ENCODE measurements at places on chromosomes 1 and 21.

DNA sequence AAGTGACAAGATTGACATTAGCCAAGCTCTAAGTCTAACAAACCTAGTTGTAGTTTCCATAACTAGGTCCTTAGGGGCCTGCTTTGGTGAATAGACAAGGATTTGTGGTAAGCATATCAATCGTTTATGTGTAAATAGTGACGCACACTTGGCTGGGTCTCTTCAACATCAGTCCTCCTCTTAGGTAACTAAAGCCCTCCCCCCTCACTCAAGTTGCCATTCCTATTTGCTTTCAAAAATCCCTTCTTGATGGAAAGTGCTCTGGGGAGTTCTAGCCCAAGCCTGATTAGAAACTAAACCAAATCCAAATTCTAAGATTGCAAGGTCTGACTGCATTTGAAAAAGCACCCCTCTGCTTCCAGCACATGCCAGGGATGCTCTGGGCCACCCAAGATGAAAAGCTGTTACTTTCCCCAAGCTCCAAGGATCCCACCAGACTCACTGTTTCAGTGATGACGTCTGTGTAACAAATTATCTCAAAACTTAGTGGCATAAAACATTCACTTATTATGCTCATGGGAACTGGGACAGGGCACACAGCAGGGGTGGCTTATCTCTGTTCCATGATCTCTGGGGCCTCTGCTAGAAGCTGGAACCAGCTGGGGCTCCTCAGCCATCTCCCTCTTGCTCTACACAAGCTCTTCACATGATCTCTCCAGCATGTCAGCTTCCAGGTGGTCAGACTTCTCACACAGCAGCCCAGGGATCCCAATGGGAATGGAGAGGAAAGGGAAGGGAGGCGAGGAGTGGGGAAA lies 74.1 kb downstream of the RRAGC start:
- no peak for DNase-seq

DNA sequence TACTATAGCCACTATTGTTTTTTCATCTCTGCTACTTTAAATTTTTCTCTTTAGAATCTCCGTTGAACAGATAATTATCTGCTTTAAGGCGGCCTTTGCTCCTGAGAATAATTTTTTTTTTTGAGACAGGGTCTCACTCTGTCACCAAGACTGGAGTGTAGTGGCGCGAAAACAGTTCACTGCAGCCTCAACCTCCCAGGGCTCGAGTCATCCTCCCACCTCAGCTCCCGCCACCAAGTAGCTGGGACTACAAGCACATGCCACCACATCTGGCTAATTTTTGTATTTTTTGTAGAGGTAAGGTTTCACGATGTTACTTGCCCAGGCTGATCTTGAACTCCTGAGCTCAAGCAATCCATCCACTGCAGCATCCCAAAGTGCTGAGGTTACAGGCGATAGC lies 28.6 kb downstream of the TRIT1 start:
- DNase-seq: no peak

DNA sequence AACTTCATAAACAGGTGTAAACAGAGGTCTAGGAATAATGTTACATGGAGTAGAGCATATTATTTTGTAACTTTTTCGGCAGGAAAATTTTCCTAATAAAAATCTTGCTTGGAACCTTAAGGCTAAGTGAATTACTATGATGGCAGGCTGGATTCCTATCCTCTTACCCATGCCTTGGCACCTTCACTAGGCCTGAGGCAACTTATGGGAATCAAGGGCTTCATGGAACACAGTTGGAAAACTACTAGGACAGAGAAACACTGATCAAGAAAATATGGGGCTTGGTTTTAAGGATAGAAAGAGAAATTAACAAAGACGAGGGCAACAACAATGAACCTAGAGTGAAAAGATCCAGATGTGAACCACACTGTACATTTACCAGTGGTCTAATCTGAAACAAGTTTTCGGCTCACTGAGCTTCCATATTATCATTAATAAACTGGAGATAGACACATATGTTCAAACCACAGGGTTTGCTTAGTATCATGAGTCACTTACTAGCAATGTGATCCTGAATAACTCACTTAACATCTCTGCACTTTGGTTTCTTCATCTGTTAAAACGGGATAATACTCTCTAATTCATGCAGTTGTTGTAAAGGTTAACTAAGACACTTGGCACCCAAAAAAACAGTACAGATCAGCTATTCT lies 68.5 kb downstream of the GPATCH2 start:
- no peak for DNase-seq

DNA sequence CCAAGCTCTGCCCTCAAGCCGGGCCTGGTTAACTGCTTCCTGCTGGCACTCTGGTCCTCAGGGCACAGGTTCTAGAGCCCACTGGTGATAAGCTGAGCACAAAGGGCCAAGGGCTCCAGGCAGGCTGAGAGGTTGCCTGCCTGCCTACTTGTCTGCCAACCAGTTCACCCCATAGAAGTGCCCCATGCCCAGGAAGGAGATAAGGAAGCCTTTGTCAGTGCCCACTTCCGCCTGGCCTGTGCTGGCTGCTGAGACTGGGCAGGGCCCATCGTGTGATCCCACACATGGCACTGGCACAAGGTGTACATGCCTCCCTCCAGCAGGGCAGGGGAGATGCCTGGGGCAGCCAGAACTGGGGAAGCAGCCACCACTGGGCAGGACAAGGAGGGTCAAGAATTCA lies 24.1 kb downstream of the SLC9A1 start:
- no peak for DNase-seq

DNA sequence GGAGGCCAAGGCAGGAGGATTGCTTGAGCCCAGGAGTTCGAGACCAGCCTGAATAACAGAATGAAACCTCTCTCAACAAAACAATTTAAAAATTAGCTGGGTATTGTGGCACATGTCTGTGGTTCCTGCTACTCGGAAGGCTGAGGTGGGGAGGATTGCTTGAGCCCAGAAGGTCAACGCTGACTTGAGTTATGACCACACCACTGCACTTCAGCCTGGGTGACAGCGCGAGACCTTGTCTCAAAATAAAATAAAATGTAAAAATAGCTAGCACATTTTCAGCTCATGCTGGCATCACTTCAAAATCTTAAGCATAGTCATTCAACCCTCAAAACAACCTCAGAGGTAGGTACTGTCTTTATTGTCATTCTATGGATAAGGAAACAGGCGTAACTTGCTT lies 6.4 kb downstream of the JAK1 start:
- DNase-seq: no peak

DNA sequence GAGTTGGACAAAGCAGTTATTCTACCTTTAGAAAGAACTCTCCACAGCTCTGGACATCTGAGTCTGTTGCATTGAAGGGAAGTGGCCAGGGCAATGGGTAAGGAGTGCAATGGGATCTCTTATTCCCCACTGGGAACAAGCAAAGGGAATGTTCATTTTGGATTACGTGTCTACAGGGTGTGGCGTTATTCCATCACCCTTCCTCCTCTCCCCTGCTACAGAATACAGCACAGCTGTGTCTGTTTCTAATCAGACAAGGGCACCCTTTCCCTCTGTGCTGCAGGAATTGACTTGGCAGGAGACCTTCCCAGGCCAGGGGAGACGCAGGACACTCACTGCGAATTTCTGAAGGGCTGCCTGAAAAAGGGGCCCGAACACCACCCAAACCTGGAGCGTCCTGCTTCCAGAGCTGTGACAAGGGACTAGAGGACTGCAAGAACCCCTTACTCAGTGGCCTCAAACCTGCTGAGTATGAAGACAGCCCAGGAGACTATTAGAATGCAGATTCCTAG lies 163.6 kb upstream of the RAB4A start:
- no peak for DNase-seq

DNA sequence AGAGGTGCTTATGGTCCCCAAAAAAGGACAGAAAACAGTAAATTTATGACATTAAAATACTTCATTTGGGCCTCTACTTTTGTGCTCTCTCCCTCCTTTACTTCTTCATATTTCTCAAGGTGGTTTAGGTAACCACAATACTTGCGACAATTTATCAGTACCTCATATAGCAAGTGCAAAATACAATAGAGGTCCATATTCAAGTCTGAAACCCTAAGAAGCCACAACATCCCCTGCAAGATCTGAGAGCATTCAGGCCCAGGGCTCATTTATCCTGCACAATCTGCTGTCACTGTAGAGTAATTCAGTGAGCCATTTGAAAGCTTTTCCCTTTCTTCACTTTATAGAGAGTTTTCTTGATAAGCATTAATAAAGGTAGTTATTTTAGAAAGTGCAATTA lies 24.2 kb upstream of the ATP6V1G3 start:
- no peak for DNase-seq

DNA sequence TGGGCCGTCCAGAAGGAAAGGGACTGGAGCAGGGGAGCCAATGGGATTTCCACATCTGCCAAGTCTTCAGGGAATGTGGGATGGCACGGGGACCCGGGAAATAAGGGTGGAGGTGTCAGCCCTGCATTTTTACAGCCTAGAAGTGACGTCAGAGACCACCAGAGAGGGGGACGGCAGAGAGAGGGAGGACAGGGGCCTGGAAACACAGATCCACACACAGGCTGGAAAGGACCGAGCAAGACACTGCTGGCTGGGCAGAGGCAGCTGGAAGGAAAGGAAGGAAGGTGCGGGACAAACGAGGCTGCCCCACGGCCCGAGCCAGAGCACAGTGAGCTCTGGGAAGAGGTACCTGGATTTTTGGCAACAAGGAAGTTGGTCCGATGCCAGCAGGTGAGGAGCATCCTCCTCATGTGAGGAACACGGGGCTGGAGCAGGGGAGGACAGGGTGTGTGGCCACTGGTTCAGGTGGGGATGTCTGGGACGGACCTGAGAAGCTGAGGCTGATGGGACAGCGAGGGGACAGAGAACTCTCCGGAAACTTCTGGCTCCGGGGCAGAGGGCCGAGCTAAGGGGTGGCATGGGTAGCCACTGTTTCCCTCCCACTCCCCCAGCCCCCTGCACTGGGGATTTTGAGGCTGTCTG lies 138.3 kb downstream of the PGBD5 start:
- DNase-seq: no peak

DNA sequence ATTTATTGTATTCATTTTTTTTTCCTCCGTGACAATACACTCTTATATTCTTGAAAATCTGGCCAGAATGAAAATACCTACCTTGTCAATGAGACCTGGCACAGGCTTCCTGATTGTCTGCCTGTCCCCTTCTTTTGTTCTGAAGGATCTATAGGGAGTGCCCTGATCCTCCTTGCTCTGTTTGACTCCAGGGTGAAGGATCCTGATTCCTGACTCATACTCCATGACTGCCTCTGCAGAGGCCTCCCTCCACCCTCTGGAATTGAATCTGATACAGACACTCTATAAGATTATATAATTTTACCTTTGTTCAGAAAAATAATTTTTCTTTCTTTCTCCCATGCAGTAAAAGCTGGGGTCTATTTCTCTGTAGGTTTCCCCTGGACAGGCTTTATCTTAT lies 116.2 kb downstream of the HMCN1 start:
- no peak for DNase-seq
